Lung (tissue), 17 donors: ENCODE measurements at places on chromosomes 7 and 10.

GRCh38 chr10:61627266-61627665 lies 35.5 kb upstream of the CABCOCO1 start:
- DNase-seq, result no peak

DNA sequence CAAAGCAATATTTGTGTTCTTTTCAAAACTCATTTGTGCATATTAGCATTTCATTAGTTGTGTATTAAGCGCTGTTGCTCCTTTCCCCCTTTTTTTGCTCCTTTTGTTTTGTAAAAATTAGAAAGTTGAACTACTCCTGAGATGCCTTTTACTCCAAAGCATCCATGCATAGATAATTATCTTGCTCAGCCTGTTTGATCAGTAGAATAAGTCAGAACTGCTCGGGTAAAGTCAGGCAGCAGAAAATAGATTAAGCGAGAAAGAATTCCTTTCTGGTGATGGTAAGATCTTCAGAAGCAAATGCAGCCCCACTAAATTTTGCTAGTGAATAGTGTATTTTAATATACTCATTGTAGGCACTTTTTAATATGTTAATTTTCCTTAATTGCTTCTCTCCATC lies 227.1 kb downstream of the TEX36 start:
- no peak for DNase-seq

DNA sequence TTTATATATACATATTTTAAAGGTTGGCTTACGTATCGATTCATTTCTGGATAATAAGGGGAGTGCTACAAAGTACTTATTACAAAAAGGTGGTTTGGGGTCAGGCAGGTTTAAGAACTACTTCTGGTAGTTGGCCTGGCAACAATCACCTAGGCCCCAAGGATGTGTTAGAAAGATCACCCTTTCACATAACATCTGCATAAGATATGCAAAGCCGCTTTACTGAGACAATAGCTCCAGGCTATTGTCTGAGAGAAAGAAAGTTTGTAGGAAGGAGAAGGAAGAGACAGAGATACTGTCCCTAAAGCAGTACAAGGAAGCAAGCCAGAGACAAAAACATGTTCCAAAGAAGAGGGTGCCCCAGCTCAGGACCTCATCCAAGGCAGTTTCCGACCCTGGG lies 6.2 kb downstream of the PAXIP1 start:
- DNase-seq, result no peak

DNA sequence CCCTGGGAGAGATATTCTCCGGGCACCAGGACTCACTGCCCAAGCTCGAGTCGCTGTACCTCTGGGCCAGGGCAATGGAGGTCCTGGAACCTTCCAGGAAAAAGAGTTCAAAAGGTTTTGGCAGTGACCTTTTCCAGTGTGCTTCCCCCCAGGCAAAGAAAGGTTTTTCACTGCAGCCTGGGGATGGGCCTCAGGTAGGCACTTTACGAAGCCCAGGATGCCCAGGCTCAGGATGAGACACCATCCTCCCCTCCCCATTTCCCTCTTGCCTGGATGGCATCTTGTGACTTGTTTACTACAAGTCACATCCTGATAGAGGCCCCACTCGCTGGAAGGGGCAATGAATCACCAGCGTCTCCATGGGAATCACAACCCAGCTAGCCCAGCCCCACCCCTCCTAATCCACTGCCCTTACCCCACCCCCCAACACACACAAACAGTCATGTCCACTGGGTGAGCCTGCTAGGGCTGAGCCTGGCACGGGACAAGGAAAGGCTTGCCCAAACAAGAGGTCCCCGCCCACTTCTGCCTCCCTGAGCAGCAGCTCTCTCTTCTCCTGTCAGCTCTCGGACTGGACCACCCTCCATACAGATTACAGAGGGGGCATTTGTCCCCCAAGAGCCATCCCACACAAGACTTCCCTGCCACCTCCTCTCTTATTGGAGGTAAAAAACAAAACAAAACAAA lies 93.8 kb upstream of the SMNDC1 start:
- peak; percentile 36 for DNase-seq

DNA sequence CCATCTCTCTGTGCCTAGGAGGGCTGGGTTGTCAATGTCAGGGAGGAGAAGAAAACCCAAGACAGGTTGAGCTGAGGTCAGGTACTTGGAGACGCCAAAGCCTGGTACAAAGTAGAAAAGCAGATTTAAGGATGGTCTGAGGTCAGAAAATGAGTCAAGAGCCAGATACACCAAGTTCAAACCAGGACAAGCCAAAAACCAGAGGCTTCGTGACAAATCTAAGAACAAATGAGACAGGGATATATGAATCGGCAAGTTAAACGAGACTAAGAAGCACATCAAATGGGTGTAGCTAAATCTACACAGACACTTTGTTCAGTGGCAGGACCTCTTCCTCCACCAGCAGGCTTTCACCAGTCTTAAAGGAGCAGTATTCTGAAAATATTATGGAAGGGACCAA lies 34.2 kb downstream of the C7orf33 start:
- DNase-seq, result no peak

GRCh38 chr10:58930500-58930899 lies 245.9 kb upstream of the PHYHIPL start:
- no peak for DNase-seq

- DNase-seq, result no peak
Observed at GRCh38 chr7:24725554-24726241, 31.6 kb downstream of the GSDME start.

DNA sequence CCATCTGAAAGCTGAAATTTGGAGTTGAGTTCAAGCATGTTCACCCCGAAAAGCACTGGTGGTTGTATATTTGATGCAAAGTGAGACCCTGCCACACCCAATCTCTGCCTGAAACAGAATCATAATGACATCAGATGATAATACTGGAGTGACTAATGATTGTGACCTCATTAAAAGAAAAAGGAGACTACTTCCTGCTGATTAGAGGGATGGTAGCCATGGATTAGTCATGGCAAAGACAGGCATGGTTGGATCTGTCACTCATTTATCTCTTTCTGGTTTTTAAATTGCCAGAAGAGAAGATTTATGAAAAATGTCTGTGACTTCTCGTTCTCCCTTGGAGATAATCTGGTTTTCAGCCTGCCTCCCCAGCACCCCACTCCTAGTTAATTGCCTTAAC lies 101.2 kb downstream of the BAMBI start:
- no peak for DNase-seq

- DNase-seq, result no peak
Observed at GRCh38 chr7:7920481-7920880, 48.1 kb upstream of the GLCCI1 start.
